ENCODE measurements at places on chromosomes 13 and 19. TPM values are rescaled to one million over a fixed set of nuclear protein-coding genes. Genes with fewer than 3 reads are reported as not detected.

GRCh38 chr19:14515501-14516047 is 2.6 kb downstream of the DNAJB1 start:
- DNase-seq: no peak

DNA sequence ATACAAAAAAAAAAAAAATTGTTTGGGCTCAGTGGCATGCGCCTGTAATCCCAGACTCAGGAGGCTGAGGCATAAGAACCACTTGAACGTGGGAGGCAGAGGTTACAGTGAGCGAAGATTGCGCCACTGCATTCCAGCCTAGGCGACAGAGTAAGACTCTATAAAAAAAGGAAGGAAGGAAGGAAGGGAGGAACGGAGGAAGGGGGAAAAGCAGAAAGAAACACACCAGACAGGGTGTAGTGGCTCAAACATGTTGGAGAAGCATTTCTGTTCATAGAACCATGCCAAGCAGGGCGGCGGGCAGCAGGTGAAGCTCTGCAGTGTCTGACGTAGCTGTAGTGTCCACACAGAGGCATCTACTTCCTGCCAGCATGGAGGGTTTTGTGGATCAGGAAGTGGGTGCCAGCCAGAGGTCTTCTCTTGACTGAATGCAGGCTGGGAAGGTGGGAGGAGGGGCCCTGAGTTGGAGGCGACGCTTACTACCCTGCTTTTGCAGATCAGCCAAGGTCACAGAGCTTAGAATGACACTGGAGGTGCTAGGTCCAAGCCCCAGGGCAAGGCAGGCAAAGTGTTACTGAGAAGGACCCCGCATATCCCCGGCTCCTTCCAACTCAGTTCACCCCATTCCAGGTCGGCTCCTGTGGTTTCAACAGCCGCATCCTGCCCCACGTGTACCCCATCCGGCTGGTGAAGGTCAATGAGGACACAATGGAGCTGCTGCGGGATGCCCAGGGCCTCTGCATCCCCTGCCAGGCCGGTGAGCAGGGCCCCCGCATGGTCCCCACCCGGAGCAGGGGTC is 11.6 kb upstream of the PGLS start:
- DNase-seq: no peak

Gene NUP58
- 78.2 TPM for total RNA-seq

DNA sequence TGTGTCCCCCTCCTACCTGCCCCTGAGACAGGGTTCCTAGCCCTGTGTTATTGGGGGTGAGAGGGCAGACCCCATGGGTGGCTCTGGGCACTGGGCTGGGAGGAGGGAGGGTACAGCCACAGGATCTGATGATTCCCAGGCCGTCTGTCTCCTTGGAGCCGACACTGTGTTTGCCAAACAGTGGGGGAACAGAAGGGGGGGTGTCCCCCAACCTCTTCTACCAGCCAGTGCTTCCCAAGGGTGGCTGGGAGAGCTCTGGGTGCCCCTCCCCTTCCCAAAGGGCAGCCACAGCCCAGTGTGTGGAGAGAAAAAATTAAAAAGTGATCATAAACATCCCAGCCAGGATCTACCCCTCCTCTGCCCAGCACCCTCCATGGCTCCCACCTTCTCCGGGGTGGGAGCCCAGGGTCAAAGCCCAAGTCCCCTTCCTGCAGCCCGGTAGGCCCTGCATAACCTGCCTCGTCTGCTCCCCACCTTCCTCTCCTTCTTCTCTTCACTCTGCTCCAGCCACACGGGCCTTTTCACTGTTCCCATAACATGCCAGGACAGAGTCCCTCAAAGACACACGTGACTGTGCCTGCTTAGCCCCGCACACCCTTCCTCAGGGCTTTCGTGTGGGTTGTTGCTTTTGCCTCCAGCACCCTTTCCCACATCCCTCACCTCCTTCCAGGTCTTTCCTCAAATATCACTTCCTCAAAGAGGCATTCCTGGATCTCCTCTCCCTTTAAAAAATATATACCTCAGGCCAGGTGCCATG is 1.4 kb upstream of the PLIN4 start:
- DNase-seq: no peak

GRCh38 chr19:18778826-18779495 is 12.1 kb downstream of the COMP start:
- no peak for DNase-seq

Gene ELOF1
- 50.4 TPM for total RNA-seq

Gene OR7D2
- total RNA-seq: not detected

Gene B3GLCT
- 6.9 TPM for total RNA-seq

GRCh38 chr19:40990972-40991381 is at the start of gene CYP2B6:
Gene CYP2B6, plus strand, starts transcription at chr19:40991282. Its CDS starts 24 bp downstream, at chr19:40991306.
- DNase-seq: no peak

DNA sequence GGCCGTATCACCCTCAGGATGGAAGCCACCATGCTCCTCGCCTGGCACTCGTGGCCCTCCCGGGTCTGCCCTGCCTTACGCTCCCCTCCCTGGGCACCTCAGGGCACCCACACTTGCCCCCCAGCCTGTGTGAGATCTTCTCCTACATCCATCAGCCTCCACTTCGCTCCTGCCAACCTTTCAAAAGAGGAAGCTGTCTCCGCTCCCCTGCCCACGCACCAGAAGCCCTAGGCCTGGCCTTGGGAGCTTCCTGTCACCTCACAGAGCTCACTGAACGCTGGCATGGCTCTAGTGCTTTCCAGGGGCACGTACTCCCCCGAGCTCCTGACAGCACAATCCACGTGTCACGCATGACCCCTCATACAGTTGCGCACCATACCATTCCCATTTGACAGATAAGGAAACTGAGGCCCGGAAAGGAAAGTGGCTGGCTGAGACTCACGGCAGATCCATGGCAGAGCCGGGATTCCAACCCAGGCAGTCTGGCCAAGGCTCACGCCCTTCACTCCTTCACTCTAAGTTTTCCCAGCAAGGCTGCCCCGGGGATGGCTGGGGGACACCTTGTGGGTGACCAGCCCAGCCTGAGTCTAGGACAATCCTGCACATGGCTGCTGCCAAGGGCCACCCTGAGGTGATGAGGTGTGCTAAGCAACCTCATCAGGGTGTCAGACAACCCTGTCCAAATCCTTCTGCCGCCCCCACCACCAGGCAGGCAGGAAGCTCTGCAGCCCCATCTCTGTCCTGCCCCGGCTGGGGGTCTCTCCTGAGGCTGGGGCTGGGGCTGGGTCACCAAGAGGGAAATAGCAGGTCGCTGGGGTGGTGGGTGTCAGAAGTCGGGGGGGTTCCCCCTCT is 19.3 kb downstream of the PPP1R12C start:
- DNase-seq: no peak

Gene LGALS4
- total RNA-seq: 0.64 TPM

Gene CSNK1G2
- 45.9 TPM for total RNA-seq

DNA sequence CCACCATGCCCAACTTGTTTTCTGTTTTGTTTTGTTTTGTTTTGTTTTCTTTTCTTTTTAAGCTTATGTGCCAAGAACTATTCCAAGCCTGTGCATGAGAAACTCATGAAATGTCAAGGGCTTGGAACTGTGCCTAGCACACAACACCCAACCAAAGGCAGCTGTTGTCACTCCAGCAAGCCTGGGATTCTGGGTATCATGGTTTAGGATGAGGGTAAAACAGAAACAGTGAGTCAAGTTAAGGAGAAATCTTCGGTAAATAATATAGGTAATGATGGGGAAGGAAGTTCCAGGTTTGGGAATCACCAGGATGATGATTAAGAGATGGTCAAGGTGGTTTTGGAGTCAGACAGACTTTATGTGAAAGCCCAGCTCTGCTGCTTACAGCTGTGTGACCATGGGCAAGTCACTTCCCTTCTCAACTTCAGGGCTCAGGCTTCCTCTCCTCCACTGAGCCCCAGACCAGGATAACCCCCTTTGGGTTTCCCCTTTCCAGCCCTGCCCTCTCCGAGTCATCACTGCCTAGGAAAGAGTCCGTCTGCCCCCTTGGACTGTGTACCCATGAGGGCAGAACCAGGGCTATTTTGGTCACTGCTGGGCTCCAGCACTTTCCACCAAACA is 5.0 kb downstream of the PVR start:
- no peak for DNase-seq

Gene KASH5
- 0.84 TPM for total RNA-seq

DNA sequence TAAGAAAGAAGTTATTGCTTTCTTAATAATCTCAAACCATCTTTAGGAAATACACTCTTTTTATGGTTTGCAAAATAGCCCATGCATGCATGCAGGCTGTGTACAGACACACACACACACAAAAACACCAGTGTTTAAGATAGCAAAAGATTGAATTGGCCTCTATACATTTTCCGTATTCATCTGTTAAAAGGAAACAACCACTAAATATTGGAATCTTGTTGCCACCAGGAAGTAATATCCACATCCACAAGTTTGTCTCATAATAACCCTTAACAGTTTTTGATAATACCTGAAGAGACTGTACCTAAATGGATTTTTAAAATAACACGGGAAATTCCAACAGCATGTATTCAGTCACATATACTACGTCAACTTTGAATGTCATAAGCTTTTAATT is 7.3 kb upstream of the MAB21L1 start:
- DNase-seq: no peak

Gene PLEKHG2
- total RNA-seq: 39.5 TPM

DNA sequence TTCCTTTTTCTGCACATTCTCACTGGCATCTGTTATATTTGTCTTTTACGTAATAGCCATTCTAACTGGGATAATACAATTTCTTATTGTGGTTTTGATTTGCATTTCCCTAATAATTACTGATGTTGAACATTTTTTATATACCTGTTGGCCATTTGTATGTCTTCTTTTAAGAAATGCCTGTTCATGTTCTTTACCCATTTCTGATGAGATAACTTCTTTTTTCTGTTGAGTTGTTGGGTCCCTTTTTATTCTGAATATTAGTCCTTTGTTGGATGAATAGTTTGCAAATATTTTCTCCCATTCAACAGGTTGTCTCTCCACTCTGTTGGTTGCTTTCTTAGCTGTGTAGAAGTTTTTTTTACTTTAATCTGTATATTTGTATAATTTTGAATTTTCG is 147.7 kb upstream of the TRPC4 start:
- DNase-seq: no peak

DNA sequence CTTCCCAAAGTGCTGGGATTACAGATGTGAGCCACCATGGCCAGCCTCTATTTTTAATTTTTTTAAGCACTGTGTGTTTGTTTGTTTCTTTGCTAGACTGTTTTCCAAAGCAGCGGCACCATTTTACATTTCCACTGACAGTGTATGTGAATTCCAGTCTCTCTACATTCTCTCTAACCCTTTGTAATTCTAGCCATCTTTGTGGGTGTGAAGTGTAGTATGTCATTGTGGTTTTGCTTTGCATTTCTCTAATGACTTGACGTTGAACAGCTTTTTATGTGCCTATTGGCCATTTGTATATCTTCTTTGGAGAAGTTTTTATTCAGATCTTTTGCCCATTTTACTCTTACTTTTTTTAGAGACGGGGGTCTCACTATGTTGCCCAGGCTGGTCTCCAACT is 11.6 kb downstream of the PNPLA6 start:
- DNase-seq: no peak

Gene SPRYD7
- 10.4 TPM for total RNA-seq

DNA sequence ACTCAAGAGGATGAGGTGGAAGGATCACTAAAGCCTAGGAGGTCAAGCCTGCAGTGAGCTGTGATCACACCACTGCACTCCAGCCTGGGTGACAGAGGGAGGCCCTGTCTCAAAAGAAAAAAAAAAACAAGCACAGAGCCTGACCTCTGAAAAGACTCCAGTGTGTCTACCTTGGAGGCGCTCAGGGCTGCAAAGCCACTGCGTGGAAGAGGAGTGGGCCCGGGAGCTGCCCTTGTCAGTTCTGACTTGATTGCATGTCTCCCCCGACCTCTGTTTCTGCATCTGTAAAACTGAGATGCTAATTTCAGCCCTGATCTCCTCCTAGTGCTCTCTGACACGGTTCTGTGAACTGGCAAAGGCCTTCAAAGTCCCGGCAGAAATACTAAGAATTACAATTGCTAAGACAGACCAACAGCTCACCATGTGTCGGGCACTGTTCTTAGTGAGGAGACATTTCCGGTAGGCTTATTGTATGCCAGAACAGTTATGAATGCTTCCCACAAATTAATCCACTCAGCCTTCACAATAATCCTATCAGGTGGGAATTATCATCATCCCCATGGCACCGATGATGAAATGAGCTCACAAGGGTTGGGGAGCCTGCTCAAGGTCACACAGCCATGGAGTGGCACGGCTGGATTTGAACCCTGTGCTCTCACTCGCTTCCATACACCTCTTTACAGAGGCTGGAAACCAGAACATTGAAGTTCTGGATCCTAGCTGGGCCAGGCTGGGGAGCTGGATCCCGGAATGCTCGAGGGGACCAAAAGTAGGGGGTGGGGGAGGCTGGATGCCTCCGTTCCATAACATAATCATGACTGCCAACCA is 3.5 kb downstream of the AKT2 start:
- DNase-seq: no peak

Measured in left lung (tissue), 14 donors.